ENCODE measurements at places on chromosomes 2 and 18. TPM values are rescaled to one million over a fixed set of nuclear protein-coding genes. Genes with fewer than 3 reads are reported as not detected.

XDH gene
- total RNA-seq, result 87.8 TPM

PAX8 gene
- total RNA-seq, result 3.7 TPM

AP1S3 gene
- total RNA-seq, result 19.0 TPM

DUSP2 gene
- 14.2 TPM for total RNA-seq

CRYGC gene
- not detected for total RNA-seq

ARHGEF33 gene
- total RNA-seq, result 0.08 TPM

Data from hair follicular keratinocyte (primary cell).